T-helper 17 cell (primary cell): ENCODE measurements at places on chromosomes 5 and 9.

DNA sequence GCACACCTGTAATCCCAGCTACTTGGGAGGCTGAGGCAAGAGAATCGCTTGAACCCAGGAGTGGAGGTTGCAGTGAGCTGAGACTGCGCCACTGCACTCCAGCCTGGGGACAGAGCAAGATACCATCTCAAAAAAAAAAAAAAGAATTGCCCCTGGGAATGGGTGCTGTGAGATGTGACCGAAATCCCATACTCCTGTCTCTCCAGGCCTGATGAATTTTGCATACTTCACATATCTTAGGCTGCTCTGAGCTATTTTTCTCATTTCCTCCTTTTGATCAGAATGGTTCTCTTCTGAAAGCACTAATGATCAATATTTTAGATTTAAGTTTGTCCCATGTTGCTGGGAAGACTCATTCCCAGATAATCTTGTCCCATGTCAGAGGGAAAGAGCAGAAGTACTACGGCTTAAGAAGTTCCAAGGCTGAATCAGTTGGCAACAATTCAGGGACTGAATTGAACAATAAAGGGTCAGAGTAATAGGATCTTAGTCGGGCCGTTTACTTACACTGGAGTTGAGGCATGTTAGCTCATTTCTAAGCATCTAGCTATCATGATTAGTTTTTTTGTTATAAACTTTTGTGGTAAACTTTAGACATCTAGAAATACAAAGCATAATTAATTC, 44.2 kb upstream of the TENT2 start:
- DNase-seq = no peak

GRCh38 chr5:168070761-168071160, 220.7 kb upstream of the WWC1 start:
- no peak for DNase-seq

DNA sequence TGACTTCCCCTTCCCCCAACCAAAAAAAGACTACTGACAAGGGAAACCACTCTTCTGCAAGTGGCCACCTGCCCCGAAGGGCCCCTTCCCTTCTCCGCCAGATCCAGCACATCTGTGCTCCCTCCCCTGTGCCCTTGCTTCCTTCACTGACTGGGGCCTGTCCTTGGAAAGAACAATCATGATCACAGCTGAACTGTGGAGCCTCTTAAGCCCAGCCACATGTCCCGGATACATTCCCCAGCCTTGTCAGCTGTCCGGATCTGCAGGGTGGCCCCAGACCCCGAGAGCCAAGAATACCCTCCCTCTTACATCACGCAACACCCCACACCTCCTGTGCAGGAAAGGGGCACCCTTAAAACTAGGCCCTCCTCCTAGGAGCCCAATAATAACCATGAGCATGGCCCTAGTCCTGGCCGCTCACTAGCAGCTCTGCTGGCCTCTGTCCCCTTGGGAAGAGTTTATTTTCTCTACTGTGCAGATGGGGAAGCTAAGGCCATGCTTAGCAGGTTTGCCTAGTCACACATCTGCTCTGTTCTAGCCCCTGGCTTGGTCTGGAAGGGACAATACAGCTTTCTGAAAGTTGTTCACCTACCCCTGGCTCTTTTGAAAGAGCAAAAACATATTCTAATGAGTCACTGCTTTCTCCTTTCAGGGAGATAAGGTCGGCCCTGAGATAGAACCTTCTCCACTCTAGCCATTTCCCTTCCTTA, 3.8 kb downstream of the SPRY4 start:
- no peak for DNase-seq

GRCh38 chr5:138179277-138179857, 455 bp downstream of the KIF20A start:
- DNase-seq = no peak

DNA sequence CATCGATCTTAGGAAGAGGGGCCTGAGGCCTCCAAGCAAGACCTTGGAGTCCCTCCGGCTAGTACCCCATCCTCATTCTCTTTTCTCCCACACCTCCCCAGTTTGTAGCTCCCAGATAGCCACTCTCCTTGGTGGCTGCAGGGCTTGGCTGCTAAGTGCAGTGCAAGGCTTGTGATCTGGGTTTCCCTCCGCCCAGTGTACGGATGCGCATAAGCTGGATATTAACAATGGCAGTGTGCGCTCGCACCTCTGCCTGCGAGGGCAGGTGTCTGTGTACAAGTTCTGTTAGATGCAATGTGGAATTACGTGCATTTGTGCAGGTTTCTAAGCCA, 71.0 kb upstream of the TBCA start:
- no peak for DNase-seq

DNA sequence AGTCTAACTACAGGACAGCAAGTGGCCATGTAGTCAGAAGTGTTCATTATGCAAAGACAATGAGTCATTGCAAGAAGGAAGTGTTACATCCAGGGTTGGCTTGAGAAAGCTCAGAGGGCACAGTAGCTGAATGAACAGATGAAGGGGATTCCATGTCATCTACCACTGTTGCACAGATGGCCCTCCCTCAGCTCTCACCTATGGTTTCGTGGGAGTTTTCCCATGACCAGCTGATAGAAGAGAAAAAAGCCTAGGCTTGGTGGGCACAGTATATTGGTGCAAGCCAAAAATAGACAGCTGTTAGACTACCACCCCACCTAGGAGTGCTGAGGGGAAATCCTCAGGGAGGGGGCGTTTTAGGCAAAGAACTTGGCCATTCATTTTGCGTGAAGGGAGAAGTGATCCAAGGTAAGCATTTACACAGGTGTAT, 217.0 kb downstream of the DMRT2 start:
- DNase-seq = no peak

GRCh38 chr9:99905833-99906402, 536 bp upstream of the STX17 start:
- no peak for DNase-seq

DNA sequence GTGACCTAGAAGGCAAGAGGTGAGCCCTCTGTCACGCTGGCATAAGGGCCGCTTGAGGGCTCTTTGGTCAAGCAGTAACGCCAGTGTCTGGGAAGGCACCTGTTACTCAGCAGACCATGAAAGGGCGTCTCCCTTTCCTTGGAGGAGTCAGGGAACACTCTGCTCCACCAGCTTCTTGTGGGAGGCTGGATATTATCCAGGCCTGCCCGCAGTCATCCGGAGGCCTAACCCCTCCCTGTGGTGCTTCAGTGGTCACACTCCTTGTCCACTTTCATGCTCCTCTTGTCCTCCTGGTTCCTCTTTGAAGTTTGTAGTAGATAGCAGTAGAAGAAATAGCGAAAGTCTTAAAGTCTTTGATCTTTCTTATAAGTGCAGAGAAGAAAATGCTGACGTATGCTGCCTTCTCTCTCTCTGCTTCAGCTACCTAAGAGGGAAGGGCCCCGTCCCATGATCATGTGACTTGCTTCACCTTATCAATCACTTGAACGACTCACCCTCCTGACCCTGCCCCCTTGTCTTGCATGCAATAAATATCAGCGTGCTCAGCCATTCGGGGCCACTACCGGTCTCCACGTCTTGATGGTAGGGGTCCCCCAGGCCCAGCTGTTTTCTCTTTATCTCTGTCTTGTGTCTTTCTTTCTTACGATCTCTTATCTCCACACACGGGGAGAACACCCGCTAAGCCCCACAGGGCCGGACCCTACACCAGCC, 16.7 kb upstream of the SCGB3A1 start:
- no peak for DNase-seq

DNA sequence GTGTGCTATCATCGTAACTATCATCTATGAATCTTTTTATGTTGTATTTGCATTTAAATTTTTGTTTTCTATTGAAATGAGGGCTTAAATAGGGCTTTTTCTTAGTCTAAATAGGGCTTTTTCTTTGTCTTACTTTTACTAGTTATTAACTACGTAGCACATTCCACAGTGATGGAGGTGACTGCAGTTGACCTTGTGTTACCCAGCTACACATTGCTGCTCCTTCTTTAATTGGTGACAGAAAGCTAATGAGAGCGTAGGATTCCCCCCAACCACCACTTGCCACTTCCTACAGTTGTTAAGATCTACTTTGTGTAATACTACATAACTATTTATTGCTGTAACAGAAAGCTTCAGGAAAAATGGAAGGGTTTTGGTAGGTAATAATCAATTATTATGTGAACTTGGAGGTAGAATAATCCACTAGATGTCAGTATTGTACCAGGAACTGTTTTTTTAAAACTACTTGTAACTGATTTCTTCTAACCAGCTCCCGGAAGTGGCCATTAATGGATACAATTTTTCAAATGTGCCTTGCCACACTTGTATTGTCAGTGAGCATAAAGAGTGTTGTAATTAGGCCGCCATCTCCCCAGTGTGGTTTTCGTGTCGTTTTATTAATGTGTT, 18.0 kb downstream of the MTRR start:
- no peak for DNase-seq

GRCh38 chr5:62305358-62305714, 670 bp upstream of the KIF2A start:
- no peak for DNase-seq
